ENCODE measurements at places on chromosomes 2 and 18. TPM values are rescaled to one million over a fixed set of nuclear protein-coding genes. Genes with fewer than 3 reads are reported as not detected.

The TSGA10 gene
- polyA plus RNA-seq: 2.5 TPM

The IFT172 gene
- polyA plus RNA-seq: 22.5 TPM

The SULT1C4 gene
- 16.6 TPM for polyA plus RNA-seq

The FZD7 gene
- 24.4 TPM for polyA plus RNA-seq

The SKA1 gene
- polyA plus RNA-seq: 2.6 TPM

- DNase-seq: no peak
Observed at GRCh38 chr2:238487652-238488346, 61.1 kb downstream of the ASB1 start.

DNA sequence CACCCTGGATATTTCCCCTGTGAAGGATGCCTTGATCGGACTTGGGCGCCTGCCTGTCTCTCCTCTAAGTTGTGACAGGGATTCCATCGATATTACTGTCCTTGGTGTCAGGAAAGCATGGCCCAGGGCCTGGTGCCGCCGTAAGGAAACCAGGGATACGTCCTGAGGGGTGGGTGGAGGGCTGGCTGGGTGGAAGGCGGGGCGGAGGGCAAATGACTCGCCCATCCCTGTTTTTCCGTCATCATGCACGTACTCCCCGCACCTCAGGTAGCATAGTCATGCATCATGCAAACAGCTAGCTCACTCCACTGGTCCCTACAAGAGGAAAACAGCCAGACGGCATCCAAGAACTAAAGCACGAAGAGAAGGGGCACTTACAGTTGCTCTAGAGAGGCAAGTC, 57.1 kb downstream of the PXDN start:
- DNase-seq: no peak

GRCh38 chr2:236562434-236562833, 7.2 kb upstream of the ACKR3 start:
- DNase-seq: no peak

DNA sequence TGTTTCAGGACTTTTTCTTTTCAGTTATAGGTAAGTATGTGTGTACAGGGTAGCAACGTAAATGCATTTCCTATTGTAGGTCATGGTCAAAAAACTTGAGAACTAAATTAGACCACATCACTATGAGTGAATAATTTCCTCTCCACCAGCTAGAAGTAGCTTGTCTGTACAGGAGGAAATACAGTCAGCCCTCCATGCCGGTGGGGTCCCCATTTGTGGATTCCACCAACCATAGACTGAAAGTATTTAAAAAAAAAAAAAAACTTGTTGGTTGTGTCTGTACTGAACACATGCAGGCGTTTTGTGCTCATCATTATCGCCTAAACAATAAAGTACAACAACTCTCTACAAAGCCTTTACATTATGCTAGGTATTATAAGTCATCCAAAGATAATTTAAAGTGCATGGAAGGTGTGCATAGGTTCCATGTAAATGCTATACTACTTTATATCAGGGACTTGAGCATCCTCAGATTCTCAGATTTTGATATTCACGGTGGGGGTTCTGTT, 94.2 kb upstream of the NDUFV2 start:
- no peak for DNase-seq

GRCh38 chr2:119482481-119483394, 41.5 kb downstream of the SCTR start:
- DNase-seq: no peak

GRCh38 chr18:50277942-50278341, 3.4 kb downstream of the MBD1 start:
- no peak for DNase-seq

- peak; percentile 34 for DNase-seq
Observed at GRCh38 chr2:216918088-216918680, 58.3 kb upstream of the TNP1 start.

- DNase-seq: peak; percentile 82
Observed at GRCh38 chr2:189153619-189154018, 25.9 kb downstream of the COL5A2 start.

DNA sequence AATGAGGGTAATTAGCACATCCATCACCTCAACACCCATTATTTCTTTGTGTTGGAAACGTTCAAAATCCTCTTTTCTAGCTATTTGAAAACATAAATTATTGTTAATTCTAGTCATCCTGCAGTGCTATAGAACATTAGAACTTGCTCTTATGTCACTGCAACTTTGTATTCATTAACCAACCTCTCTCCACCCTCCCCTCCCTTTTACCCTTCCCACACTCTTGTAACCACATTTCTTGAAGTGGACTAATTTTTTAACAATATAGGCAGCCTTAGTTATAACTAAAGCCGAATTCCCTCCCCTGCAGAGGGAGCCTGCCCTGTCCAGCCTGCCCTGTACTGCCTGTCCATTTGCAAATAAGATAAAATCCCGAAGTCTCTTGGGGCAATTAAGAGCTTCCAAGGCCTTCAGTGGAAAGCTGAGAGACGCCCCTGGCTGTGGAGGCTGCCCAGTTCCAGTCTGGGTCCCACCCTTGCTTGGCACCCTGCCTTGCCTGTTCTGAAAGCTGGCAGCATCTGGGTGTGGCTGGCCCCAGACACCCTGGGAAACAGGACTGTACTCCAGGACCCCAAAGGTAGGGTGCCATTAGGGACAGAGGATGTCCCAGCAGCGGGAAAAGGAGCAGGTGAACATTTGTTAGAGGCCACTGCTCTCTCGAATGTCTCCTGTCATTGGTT, 65.1 kb downstream of the MEX3C start:
- no peak for DNase-seq

DNA sequence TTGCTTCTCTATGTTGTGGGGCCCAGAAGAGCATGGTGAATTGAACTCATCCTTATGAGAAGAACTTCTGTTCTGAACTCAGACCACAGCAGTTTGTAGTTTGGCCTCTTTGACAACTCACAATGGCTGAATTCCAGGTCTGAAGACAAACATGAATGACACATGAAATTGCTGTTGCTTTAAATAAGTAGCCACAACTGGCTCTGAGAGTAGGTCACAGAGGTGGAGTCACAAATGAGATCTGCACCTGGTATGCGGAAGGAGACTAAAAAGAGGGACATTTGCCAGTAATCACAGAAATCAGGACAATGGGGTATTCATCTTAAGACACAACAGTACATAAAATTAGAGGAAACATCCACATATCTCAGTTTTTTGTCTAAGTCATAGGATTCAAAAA, 290.3 kb upstream of the MMADHC start:
- DNase-seq: no peak

DNA sequence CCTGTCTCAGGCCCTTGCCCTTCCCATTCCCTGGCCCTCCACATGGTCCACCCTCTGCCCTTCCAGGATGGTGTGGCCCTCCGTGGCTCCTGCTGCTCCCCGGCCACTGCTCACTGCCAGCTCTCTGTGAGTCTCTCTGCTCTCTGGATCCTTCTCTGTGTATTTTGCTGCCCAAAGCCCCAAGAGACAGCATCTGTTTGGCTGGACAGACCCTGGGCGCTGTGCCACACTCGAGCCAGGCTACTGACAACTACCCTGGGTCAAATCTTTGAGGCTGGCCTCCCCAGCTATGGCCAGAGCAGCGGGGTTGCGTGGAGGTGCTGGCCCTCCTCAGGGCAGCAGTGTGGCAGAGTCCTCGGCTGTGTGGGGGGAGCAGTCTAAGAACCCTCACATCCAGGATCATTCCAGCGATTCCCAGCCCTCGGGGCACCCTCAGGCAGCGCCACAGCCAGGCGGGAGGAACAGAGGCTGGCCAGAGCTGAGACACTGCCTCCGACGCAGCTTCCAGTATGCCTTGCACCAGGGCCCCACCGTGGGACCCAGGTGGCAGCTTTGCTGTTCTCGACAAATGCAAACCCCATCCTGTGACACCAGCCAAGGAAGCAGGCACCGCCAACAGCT, 139.4 kb upstream of the GLI2 start:
- no peak for DNase-seq

DNA sequence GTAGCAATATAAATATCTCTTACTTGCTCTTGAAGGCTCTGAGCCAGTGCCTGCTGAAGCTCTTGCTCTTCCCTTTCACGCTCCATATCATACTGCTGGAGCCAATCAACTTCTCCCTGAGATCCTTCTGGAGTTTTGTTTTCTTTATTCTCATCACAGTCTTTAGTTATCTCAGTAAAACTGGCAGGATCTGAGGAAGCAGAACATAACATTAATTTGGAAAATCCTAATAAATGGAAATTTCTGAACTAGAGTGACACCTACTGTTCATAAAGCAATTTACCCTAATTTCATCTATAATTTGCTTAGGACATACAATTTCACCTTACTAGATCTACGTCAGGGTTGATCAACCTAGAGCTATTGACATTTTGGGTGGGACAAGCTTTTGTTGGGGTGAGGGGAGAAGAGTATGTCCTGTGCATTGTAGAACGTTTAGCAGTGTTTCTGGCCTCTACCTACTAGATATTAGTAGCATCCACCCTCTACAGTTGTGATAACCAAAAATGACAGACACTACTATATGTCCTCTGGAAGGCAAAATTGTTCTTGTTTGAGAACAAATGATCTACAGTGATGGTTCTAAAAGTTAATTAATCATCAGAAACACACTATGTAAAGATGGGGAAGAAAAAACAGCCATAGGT, 47.2 kb downstream of the VIL1 start:
- peak; percentile 26 for DNase-seq

GRCh38 chr2:54490863-54491262, 34.7 kb downstream of the SPTBN1 start:
- no peak for DNase-seq

- DNase-seq: no peak
Observed at GRCh38 chr18:48409591-48410094, 460 bp upstream of the ZBTB7C start.
